Activated gamma-delta T cell treated with Interleukin-2 at 50 U/mL for 16 hours (primary cell): ENCODE measurements at places on chromosomes 16 and 17.

- no peak for DNase-seq
Observed at GRCh38 chr16:11401161-11402050, 56.1 kb downstream of the RMI2 start.

GRCh38 chr16:729768-730665, 3.1 kb downstream of the HAGHL start:
- no peak for DNase-seq

DNA sequence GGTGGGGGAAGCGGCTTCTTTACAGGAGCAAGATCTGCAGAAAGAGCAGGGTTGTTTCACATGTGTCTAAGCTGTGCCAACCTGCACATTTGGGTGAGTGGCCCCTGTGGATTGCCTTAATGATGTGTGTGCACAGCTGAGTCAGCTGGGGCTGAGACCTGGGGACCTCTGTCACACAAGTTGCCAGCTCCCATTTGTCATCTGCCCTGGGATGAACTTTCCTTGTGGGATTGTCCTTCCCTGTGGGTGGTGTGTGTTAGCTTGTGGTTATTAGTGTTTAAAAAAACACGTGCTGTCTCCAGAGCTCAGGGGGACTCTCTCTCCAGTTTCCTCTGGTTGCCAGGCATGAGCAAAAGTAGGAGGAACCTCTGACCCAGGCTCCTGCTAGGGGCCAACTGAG, 400.5 kb upstream of the CCL2 start:
- DNase-seq: no peak

DNA sequence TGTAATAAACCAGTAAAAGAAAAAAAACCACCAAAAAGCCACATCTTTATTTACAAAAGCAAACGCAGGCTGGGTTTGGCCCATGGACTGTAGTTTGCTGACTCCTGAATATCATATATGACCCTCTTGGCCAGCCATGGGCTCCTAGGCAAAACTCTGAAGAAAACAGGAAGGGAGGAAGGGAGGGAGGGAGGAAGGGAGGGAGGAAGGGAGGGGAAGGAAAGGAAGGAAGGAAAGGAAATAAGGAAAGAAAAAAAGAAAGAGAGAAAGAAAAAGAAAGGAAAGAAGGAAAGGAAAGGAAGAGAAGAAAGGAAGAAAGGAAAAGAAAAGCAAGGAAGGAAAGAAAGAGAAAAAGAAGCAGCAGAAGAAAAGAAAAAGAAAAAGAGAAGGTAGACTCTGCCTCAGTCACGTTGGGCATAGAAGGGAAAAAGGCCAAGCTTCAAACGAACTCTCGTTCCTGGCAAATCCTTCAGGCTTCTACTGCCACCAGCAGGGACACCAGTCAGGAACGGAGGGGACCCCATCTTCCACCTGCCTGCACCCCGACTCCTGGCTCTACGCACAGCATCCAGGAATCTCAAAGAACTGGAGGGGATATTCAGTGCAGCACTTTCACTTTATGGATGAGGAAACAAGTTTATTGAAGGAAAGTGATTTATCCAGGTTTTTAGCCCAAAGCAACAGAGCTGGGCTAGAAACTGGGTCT, 22.1 kb downstream of the CDC42EP4 start:
- DNase-seq: no peak

DNA sequence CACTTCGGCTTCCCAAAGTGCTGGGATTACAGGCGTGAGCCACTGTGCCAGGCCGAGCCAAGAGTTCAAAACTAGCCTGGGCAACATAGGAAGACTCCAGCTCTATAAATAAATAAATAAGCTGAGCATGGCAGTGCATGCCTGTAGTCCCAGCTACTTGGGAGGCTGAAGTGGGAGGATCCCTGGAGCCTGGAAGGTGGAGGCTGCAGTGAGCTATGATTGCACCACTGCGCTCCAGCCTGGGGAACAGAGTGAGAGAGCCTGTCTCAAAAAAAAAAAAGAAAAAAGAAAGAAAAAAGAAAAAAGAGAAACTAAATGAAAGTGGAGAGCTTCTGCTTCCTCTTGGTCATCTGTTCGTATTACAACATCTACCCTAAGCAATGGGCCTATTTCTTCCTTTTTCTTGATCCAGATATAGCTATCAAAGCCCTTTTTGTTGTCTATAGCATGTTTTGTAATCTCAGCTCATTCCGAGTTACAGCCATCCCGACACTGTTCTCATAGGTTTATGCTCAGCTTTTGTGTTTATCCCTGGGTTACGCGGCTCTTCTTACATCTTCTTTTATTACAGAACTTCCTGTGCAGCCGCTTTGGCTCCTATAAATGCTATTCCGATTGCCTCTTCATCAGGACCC, 14.1 kb upstream of the MAPK3 start:
- DNase-seq: no peak

GRCh38 chr16:3841729-3842508, 38.6 kb downstream of the CREBBP start:
- DNase-seq: no peak

DNA sequence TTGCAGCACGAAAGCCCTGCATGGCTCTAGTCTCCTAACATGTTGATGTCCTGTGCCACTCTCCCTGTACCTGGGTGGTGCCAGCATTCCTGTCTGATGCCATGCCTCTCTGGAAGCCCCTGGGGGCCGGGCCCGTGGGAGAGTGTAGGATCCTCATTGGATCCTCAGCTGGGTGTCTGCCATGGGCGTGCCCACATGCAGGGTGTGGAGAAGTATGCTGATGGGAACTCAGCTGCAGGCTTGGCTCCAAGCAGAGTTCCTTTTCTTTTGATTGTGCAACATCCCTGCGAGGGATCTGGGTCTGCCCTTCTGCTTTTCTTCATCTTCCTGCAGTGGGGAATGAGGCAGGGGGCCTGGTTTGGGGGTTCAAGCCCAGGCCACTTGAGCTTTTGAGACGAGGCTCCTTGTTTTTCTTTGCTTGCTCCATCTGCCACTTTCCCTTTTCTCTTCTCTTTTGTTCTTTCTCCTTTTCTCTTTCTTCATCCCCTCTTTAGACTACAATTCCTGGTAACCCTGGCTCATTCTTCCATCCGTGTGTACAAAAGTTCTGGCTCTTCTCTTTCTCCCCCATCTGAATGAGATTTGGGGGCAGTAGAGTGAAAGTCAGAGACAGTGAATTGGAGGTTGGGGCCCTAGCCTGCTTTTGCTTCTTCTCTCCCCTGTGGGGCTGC, 32.9 kb downstream of the KSR1 start:
- DNase-seq: no peak

DNA sequence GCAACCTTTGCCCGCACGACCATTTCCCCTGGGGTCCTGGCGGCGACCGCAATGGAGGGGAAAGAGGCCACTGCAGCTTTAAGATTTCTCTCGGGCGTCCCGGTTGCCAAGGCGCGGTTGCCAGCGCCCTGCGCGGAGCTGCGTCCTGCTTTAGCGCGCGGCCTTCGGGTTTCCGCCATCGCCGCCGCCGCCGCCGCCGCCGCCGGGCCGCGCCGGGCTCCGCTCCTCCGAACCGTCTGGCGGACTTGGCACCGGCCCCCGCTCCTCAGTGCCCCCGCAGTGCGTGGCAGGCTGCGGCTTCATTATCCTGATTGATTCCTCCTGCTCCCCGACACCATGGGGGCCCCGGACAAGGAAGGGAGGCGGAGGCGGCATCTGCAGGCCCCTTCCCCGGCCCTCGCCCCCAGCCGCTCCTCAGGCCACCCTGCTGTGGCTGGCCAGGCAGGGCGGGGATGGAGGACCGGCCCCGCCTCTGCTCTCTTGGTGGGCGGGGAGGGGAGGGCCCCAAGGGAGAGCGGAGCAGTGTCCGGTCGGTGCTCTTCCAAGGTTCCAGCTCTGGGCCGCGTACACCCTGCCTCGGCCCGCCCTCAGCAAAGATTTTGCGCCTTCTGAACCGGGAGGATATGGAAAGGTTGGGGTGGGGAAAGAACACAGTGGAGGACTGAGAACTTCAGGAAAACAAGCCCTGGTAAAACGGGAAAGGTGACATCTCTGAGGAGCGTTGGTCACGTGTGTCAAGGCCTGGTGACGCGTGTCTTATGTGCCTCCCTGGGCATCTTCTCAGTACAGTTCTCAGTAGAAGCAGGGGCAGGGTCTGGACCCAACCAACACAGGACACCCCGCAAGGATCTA, 34.0 kb downstream of the NEUROD2 start:
- DNase-seq: peak; percentile 6

DNA sequence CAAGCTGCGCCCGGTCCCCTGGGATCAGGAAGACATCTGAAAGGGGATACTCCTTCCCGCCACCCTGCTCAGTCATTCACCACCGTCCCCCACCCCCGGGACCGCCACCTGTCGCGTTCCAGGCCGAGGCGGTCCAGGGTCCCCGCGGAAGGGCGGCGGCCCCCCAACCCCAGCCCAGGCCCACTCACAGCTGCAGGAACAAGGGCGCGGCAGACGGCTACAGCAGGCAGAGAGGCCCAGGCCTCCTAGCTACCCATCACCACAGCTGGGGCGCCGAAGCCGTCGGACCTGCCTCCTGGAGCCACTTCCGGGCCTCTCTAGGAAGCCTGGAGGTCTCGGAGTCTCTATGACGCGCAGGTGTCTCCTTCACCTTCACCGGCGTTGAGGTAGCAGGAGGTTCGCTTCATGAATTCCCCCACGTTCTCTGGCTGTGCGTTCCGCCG, at the start of gene SDR42E1:
TSS of gene SDR42E1 (minus strand) at position 272 of the 443 bp plus-strand sequence. CDS start 10,612 bp downstream, outside the sequence.
- DNase-seq: peak; percentile 64

DNA sequence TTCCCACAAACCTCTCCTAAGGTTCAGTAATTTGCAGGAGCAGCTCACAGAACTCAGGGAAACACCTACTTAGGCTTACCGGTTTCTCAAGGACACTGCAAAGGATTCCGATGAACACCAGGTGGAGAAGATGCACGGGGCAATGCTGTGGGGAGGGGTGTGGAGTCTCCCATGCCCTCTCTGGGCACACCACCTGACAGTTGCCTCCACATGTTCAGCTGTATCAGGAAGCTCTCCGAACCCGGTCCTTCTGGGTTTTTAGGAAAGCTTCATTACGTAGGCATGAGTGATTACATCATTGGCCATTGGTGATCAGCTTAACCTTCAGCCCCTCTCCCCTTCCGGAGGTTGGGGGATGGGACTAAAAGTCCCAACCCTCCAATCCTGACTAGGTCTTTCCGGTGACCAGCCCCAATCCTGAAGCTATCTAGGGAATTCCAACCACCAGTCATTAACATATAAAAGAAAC, 21.6 kb downstream of the C17orf58 start:
- DNase-seq: no peak

DNA sequence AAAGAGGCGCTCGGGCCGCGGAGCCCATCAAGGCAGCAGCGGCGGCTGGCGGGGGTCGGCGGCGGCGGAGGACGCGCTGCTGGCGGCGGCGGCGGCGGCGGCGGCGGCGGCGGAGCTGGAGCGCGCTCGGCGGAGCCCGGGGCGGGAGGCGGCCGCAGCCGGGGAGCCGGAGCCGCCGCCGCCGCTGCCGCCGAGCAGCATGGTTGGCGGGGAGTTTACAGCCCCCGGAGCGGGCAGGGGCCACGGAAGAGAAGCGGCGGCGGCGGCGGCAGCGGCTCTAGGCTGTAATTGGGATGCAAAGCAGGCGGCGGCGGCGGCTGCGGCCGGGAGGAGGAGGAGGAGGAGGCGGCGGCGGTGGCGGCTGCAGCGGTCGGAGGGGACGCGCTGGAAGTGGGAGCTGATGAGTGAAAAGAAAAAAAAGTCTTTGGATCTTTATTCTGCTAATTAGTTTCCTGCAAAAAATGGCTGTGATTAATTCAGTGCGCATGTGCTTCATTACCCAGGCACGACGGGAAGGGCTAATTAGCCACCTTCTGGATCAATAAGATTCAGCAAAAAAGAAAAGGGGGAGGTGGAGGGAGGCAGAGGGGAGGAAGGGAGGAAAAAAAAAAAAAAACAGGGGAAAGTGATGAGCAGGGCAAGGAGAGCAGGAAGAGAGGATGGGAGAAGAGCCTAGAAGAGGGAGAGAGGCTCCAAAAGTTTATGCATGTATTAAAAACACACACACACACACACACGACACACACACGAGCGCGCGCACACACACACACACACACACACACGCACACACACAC, 10.9 kb upstream of the ZFHX3 start:
- DNase-seq: no peak
